ENCODE measurements at places on chromosomes 16 and 17.

DNA sequence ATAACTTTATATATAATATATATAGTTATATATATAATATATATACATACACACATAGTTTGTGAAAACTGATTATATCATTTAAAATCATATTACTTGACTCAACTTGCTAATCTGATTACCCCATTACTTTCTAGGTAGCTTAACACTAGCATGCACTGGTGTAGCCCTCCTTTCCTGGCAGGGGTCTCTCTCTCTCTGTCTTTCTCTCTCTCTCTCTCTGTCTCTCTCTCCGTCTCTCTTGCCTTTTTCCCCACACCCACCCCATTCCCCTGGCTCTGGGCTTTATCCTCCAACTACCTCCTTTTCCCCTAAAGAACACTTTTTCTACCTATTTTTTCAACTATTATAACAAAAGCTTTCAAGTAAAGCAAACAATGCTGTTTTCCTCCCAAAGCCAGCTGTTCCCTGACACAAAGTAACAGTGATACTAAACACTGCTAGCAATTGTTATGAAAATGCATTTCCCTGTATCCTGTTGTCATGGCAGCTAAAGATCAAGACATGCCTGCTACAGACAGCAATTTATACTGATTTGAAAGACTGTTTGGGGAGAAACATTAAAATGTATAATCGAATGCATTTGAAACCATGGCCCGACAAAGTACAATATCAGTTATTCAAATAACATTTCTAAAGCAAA, 89.4 kb downstream of the CHD9NB start:
- no peak for DNase-seq

DNA sequence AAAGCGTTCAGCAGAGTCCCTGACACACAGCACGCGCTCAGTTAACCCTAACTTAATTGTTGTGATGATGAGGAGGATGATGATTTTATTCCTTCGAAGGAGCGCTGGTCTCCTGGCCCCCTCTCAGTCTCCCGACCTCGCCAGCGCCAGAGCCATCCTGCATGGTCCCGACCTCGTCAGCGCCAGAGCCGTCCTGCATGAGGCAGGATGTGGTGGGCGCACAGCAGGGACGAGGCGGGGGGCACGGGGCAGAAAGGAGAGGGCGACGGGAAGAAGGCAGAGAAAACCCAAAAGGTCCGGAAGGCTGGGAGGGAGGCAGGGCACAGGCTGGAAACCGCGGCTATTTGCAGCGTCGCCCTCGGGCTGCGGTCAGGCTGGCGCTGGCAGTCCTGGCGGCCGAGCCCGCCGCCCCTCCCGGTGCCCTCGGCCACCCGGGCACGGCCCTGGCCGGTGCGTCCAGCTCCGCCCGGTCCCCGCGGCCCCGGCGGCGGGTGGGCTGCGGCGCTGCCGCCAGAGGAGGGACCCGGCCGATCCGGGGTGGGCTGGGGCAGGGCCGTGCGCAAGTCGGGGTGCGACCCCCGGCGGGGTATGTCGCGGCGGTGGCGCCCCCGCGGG, 3.0 kb upstream of the TAC4 start:
- no peak for DNase-seq

DNA sequence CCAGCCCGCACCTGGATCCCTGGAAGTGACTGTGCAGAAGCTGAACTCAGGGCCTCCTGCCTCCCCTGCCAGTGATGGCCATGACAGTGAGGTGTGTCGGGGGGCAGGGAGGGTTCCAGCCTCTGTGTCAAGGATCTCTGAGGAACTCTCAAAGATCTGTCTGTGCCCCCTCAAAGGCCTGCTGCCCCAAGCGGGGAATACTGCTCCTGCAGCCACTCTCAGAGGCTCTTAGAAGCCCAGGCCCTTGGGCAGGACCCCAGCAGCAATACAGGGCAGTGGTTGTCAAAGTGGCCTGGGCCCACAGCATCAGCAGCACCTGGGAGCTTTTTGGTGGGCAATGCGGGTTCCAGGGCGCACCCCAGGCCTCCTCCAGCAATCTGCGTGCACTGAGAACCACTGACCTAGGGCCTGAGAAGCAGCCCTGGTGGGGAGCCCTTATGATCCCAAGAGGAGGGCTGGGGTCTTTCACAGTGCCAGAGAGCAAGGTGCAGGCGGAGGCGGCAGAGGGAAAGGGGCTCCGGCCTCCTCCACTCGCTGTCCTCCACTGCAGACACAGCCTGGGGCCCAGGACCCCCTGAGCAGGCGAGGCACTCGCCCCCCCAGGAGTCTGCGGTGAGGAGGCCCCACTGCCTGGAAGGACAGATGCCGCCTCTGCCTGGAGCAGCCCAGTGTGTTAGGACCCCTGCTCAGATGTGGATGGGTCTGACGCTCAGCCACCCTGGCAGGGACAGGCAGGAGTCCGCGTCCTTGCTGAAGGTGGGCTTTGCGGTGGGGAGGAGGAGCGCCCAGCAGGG, 42.1 kb downstream of the ENGASE start:
- DNase-seq = no peak

- no peak for DNase-seq
These were observed 287.3 kb upstream of the AXIN2 start for GRCh38 chr17:65848751-65849150.

- no peak for DNase-seq
These were observed 53.5 kb downstream of the SMURF2 start for GRCh38 chr17:64608571-64608981.
